ENCODE measurements at places on chromosomes 7 and 10.

DNA sequence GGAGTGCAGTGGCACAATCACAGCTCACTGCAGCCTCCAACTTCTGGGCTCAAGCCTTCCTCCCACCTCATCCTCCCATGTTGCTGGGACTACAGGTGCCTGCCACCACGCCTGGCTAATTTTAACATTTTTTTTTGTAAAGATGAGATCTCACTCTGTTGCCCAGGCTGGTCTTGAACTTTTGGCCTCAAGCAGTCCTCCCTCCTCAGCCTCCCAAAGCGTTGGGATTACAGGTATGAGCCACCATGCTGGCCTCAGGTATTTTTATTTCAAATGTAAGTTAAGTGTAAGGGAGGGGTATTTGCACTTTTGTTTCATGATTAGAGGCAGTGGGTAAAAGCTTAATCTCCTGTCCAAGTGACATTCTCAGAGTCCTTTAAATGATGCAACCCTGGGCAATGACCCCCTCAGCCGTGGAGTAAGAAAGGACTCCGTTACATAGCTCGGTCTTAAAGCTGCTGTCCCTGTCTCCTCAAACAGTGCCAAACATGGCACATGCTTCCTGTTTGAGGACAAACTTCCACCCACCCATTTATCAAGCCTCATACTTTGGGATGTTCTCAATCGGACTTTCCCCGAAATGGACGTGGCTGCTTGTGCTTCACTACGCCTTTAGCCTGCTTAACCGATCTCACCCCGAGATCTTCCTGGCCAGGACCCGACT, 296.1 kb downstream of the BAMBI start:
- DNase-seq: no peak

DNA sequence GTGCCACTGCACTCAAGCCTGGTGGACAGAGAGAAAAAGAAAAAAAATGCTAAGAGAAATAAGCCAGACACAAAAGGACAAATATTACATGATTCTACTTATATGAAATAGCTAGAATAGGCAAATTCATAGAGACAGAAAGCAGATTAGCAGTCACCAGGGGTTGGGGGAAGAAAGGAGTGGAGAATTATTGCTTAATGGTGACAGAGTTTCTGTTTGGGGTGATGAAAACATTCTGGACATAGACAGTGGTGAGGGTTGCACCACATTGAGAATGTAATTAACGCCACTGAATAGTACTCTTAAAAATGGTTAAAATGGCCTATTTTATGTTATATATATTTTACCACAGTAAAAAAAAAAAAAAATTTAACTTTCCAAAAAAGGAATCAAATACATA, 6.4 kb upstream of the NT5C2 start:
- DNase-seq: no peak

DNA sequence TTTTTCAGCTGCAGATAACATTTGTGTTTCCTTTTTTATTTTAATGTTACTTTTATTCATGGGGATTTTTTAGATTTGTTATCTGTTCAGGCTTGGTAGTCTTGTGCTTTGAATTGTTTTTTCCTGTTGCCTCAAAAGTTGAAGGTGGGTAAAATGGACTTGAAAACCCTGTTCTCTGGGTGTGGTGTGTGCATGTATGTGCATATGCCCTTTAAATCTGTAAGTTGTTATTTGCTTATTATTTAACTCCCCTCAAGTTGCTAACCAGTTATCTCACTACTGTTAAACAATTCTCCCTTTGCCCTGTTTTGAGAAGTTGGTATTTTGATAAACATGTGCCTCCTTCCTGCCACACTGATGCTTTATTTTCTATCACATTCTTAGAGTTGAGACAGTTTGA, 30.6 kb downstream of the TSPAN14 start:
- no peak for DNase-seq

GRCh38 chr7:70040970-70041766, 442.9 kb downstream of the AUTS2 start:
- no peak for DNase-seq

DNA sequence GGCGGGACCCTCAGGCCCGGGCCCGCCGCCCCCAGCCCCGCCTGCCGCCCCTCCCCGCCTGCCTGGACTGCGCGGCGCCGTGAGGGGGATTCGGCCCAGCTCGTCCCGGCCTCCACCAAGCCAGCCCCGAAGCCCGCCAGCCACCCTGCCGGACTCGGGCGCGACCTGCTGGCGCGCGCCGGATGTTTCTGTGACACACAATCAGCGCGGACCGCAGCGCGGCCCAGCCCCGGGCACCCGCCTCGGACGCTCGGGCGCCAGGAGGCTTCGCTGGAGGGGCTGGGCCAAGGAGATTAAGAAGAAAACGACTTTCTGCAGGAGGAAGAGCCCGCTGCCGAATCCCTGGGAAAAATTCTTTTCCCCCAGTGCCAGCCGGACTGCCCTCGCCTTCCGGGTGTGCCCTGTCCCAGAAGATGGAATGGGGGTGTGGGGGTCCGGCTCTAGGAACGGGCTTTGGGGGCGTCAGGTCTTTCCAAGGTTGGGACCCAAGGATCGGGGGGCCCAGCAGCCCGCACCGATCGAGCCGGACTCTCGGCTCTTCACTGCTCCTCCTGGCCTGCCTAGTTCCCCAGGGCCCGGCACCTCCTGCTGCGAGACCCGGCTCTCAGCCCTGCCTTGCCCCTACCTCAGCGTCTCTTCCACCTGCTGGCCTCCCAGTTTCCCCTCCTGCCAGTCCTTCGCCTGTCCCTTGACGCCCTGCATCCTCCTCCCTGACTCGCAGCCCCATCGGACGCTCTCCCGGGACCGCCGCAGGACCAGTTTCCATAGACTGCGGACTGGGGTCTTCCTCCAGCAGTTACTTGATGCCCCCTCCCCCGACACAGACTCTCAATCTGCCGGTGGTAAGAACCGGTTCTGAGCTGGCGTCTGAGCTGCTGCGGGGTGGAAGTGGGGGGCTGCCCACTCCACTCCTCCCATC, 82.7 kb downstream of the PAX2 start:
- no peak for DNase-seq

DNA sequence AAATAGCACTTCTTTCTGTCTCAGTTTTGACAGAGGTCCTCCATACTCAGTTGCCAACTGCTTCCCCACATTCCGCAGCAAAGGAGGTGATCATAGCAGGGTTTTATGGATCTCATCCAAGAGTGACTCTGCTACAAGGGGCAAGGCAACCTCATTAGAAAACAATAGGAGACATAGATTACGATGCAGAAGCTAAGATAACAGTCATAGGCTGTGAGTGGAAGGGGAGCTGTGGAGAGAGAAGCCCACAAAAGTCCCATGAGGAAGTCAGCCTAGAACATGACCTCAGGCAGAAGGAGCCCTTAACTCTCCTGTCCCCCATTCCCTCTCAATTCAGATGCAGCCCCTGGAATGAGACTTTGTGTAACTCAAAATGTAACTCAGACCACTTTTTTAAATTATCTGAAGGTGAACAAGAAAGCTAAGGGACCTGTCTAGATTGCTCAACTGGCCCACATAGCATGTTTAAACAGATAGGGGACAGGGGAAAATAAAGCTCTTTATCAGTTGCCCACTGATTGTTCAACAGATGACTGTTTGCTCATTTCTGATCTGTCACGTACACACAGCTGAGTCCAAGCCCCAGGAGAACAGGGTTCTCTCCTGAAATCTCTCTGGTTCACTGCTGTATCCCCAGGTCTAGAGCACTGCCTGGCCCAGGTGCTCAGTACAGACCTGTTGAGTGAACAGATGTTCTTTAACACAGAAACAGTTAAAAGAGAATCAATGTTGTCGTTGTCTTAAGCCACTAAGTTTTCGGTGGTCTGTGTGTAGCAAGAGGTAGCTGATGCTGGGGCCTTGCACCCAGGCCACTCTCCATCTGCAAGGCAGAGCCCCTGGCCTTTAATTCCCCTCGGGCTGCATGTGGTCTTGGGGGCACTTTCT, 1.5 kb upstream of the NCOA4 start:
- no peak for DNase-seq

- no peak for DNase-seq
Measured at GRCh38 chr7:155233311-155234157, 64.1 kb upstream of the INSIG1 start.

GRCh38 chr7:76318488-76319353, 16.2 kb downstream of the HSPB1 start:
- peak; percentile 90 for DNase-seq

DNA sequence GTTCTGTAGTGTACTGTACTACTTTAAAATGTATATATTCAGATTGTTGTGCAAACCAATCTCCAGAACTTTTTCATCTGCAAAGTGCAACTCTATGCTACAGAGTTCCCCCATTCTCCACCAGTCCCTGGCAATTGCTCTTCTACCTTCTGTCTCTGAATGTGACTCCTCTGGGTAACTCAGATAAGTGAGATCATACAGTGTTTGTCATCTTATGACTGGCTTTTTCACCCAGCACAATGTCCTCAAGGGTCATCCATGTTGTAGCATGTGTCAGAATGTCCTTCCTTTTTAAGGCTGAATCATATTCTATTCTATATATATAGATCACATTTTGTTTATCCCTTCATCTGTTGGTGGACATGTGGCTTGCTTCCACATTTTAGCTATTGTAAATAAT, 10.8 kb downstream of the SLIT1 start:
- DNase-seq: no peak

GRCh38 chr10:70956029-70956759, 67.8 kb upstream of the PCBD1 start:
- DNase-seq: peak; percentile 30

DNA sequence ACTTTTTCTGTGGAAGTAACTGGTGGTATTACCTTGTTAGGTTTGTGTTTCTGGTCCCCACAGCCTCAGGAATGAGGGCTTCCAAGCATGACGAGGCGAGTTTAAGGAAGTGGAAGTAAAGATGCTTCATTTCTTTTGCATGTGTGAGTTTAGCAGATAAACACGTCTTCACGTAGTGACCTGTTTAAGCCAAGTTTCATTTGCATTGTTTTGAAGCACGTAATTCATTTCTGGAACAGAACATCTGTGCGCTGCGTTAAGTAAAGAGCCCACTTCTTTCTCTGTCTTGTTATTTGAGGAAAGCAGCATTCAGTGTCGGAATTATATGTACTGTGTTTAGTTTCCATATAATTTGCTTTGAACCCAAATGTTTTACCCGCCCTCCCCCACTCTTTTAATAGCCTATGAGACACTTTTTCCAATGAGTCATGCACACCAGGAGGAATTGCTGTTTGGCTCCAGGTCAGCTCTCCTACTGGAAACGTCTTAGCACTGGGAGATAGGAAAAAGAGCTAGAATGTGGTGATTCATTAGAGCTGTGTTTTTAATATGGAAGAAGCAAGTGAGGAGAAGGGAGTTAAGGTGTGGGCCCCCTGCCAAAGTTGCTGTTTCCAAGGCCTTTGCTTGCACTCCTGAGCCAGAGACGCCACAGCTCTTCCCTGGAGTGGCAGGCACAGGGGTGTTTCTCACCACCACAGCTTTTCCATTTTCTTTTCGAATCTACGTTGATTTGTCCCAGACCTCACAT, 36.7 kb downstream of the BTBD16 start:
- DNase-seq: peak; percentile 74

- no peak for DNase-seq
Measured at GRCh38 chr7:142797391-142798377, 26.9 kb downstream of the PRSS2 start.

GRCh38 chr7:36379831-36380504, 9.7 kb upstream of the ANLN start:
- no peak for DNase-seq

DNA sequence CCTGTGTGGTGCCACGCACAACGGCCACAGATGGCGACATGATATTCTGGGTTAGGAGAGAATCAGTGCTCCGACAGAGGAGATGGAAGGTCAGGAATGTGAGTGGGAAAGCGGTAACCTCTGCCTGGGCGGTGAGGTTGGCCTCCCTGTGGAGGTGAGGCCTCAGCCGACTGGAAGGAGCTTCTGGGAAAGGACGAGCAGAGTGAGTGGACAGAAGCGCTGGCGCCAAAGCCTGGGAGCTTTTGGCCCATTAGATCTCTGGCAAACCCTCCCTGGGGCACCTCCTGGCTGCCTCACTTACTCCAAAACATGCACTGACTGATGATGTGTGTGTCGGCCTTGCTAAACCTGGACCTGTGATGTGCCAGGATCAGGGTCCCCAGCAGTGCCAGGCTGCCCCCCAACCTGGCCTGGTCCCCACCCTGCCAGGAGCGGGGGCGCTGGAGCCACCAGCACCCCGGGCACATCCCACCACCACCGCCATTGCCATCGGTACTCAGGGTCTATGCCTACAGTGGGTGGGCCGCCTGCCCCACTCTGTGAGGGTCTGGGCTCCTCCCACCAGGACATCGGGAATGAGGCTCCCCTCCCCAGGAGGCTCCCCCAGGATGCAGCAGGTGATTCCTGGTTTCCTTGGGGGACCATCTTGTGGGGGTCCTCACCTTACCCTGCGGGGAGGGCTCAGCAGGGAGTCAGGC, 51.0 kb downstream of the RASGEF1A start:
- no peak for DNase-seq

DNA sequence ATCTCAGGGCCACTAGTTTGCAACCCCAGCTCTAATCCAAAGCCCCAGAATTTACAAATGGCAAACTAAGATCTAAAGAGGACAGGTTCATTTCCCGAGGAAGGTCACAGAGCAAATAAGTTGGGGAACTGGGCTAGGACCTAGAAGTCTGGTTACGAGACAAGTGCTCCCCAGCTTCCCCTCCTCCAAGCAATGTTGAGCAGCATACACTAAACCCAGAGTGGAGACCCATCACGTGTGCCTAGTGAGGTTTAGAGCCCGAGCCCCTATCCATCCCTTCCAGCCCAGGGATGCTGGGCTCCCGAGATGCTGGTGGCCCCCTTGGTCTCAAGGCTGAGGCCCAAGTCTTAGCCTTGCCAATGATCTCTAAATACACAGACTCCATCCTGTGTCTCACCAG, 209.5 kb upstream of the ZMIZ1 start:
- DNase-seq: no peak

DNA sequence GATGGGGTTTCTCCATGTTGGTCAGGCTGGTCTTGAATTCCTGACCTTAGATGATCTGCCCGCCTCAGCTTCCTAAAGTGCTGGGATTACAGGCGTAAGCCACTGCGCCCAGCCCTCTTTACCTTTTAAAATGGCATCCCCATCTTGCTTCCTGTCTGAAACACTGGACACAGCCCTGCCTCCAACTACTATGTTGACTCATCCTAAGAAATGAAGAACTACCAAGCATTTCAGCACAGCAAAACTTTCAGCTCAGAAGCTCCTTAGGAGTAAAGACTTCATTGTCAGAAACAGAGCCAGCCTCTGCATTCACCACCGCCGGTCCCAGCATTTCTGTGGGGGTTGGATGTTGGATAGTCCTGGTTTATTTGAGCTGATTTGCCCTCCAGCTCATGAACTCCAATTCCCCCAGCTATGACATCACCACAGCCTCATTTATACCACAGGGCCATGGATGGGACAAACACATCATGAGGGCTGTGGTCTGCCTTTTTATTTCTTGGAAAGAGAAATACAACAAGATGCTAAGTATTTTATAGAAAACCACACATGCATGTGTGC, 123.5 kb downstream of the ADCY1 start:
- no peak for DNase-seq

- DNase-seq: no peak
Measured at GRCh38 chr7:20038676-20039075, 178.5 kb downstream of the MACC1 start.

- no peak for DNase-seq
Measured at GRCh38 chr10:113436851-113437250, 116.0 kb upstream of the HABP2 start.

- DNase-seq: no peak
Measured at GRCh38 chr10:110817614-110818013, 54.1 kb upstream of the PDCD4 start.
